ENCODE measurements at places on chromosomes 4 and X.
A peak's percentile ranks its signal among the peaks of the same experiment; 100 is the strongest.

DNA sequence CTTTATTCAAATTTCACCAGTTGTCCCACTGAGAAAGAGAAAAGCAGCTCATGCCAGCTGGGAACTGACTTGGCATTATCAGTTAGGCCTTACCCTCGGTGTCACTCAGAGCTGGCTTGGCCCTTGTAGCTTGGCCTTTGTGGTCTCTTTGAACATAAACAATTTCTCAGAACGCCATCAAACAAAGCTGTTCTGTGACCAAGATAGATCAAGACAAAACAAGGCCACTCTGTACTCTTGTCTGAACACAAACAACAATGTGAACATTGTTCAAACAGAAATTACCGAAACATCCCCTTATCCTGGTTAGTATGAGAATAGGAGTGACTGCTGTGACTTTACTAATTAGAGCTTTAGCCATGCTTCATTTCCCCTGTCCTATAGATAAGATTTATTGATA is 57.2 kb downstream of the DIPK2B start:
- H3K27ac ChIP-seq, result no peak overlapping the region
- H3K27me3 ChIP-seq, result no peaks in the 10 kb centered on the region
- H3K4me1 ChIP-seq, result no peaks in the 10 kb centered on the region

- H3K4me1 ChIP-seq, result peaks cover 18% of the 10 kb centered on the region
- H3K36me3 ChIP-seq, result no peaks in the 10 kb centered on the region
- no peaks in the 10 kb centered on the region for H3K27me3 ChIP-seq
- H3K27ac ChIP-seq, result peak overlapping the region; percentile 48
These were observed 236.7 kb downstream of the FRAS1 start for GRCh38 chr4:78293821-78294301.

DNA sequence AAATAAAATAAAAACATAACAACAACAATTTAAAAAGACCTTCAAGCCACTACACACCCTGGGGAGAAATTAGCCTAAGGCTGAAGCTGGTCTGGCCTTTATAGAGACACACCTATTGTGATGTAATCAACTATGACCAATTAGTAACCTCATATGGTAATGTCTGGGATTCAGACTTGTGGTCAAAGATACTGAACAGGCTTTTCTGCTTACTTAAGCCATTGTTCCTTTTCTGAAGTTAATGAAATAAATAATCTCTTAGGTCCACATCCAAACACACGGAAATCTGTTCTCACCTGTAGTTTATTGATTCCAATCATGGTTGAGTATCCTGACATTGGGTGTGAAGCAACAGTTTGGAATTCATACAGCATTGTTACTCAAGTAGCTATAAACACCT is 152.5 kb downstream of the PLS3 start:
- H3K4me1 ChIP-seq, result no peaks in the 10 kb centered on the region
- DNase-seq, result no peak
- no peak overlapping the region for H3K27ac ChIP-seq
- no peak overlapping the region for H3K4me3 ChIP-seq
- H3K36me3 ChIP-seq, result no peaks in the 10 kb centered on the region

GRCh38 chr4:174134361-174134760 is 149.1 kb downstream of the FBXO8 start:
- peaks cover 20% of the 10 kb centered on the region for H3K27me3 ChIP-seq
- H3K36me3 ChIP-seq, result no peaks in the 10 kb centered on the region
- H3K4me1 ChIP-seq, result no peaks in the 10 kb centered on the region
- no peak overlapping the region for H3K27ac ChIP-seq
